ENCODE measurements at places on chromosomes 1 and 21. TPM values are rescaled to one million over a fixed set of nuclear protein-coding genes. Genes with fewer than 3 reads are reported as not detected.

The LRRC38 gene
- not detected for total RNA-seq

The BGLAP gene
- not detected for total RNA-seq

The CHD5 gene
- total RNA-seq = 0.50 TPM

The KRTAP19-5 gene
- total RNA-seq = not detected

The DYNLT5 gene
- total RNA-seq = 1.7 TPM

The NOS1AP gene
- 0.30 TPM for total RNA-seq

The TMEM50A gene
- total RNA-seq = 80.4 TPM

The NSL1 gene
- total RNA-seq = 45.8 TPM

The CFHR4 gene
- total RNA-seq = not detected

The E2F2 gene
- 3.3 TPM for total RNA-seq

The TMEM54 gene
- 57.3 TPM for total RNA-seq

The CA6 gene
- total RNA-seq = not detected

The TCEANC2 gene
- total RNA-seq = 2.4 TPM

The MMP23B gene
- total RNA-seq = 10.4 TPM

The TRIM17 gene
- 0.45 TPM for total RNA-seq

The AKNAD1 gene
- not detected for total RNA-seq

The SPAG17 gene
- not detected for total RNA-seq

The TSPAN2 gene
- not detected for total RNA-seq

The PKP1 gene
- under 0.01 TPM for total RNA-seq

The LMX1A gene
- not detected for total RNA-seq

The INSRR gene
- total RNA-seq = not detected

The SLAMF9 gene
- not detected for total RNA-seq

The XKR8 gene
- total RNA-seq = 9.8 TPM

The C4BPB gene
- total RNA-seq = not detected

The ZNF644 gene
- 21.4 TPM for total RNA-seq
